ENCODE measurements at places on chromosomes 12 and 14.

GRCh38 chr12:113391650-113392337, 11.9 kb downstream of the SDS start:
- DNase-seq: no peak

DNA sequence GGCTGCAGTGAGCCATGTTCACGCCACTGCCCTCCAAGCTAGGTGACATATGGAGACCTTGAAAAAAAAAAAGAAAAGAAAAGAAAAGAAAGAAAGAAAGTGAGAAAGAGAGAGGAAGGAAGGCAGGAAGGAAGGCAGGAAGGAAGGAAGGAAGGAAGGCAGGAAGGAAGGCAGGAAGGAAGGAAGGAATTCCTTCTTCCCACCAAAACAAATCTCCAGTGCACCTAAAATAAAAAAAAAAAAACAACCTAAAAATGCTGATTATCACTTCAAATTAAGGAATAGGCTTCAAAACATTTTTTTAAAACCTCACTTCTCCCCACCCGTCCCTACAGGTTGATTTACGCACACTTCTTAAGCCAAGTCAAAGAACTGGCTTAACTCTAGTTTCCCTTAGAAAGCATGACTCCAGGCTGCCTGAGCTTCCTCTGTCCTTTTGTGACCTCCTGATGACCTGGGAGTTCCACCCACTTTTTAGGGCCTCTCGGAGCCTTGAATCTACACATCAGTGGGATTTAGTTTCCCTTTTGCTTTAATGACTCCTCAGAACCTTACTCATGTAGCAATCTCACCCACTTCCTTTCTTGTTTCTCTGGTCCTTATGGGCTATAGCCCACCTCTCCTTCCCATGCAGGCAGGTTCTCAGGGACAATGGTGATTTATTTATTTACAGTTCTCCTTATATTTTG, 18.6 kb downstream of the DUSP6 start:
- DNase-seq: no peak

- peak; percentile 70 for DNase-seq
These were observed 17.1 kb upstream of the HIGD1C start for GRCh38 chr12:50934981-50935807.

DNA sequence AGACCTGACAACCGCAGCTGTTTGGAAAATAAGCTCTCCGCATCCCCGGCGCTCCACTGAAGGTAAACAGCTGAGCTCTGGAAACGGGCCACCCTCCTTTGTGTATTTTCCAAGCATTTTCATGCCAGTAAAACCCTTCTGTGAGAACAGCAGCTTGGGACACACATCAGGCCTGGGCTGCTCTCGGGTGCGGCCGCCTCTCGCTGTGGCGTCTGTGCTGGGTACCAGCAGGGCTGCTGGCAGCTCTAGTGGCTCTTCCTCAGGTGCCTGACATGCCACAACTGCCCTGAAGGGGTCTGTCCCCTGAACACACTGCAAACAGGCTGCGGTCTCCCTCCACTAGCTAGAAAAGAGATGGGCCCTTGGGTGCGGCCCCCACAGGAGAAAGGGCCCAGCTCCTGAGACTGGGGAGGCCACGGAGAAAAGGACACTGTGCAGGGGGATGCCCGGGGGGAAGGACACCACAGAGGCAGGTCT, 96.3 kb downstream of the ITPK1 start:
- DNase-seq: no peak

GRCh38 chr12:90484094-90484493, 470.9 kb downstream of the CCER1 start:
- DNase-seq: no peak

- no peak for DNase-seq
These were observed 42.1 kb downstream of the DYRK2 start for GRCh38 chr12:67690656-67691055.

GRCh38 chr12:127785986-127786590, 480.9 kb upstream of the TMEM132C start:
- no peak for DNase-seq

DNA sequence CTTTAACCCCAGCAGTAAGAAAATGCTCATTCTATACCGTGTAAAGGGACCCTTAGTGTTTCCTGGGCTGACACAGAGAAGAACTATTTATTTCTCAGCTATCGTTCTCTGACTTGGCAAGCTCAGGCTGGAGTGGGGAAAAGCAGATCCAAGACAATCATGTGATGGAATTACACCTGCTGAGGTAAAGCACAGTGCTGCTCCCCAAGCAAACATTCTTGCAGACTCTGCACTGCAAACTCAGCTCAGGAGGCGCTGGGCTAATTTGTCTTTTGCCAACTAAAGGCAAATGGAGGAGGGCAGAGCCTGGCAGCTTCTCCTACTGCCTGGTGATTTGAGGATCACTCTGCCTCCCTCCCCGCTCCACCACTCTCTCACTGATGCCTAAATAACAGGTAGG, 57.8 kb upstream of the FUT8 start:
- no peak for DNase-seq

DNA sequence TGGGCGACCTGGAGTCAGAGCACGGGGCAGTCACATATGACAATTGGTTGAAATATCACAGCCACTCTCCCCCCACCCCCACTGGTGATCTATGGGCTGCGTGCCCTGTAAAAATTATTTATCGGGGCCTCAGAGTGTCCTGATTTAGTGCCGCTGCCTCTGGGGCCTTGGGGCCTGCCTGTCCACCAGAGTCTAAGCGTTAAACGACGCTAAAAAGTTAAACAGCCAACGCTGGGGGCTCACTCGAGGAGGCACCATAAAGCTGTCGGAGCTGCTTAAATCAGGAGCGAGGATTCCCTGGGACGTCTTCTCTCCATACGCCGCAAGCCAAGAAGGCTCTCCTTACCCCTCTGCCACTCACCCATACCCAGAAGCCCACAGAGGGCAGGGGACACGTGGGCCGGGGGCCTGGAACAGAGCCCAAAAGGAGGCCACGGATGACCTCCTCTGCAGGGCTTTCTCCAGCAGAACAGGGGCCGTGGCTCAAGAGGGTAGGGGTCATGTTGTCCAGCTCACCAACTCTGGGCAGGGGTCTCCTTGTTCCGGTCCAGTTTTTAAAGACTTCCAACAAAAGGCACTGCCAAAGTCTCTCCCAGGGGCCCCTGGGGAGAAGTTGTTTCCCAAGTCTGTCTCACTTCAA, 42.2 kb downstream of the SMUG1 start:
- no peak for DNase-seq

DNA sequence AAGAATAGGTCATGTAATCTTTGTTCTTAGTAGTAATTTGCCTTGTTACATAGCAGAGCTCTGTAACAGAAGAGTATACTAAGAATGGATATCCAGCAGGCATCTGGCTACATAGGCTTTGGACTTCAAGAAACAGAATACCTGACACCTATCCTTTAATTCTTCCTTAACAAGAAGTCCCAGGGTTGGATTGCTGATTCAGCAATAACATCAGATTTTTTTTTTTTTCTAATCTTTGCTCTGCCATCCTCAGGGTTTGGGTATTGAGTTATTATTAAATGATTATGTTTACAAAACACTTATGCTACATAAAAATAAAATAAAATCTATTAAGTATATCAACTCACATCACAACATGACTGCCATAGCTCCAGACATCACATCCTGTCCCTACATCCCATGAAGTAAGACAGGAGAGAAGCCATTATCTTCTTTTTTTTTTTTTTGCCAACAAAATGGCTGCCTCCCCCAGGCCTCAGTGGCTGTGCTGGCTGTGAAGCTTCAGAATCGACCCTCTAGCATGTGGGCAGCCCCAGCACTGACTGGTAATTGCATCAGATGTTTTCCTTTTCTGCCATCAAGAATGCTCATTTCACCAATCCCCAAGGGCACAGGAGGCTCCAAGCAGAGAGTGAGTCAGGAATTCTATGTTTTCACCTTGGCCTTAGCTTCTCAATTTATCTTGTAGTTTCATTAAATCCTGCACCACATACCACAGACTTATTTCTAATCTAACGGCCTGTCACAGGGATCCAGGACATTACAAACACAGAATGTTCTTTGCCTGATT, 186.2 kb downstream of the DICER1 start:
- no peak for DNase-seq

GRCh38 chr14:42198010-42198409, 591.3 kb downstream of the LRFN5 start:
- DNase-seq: no peak

DNA sequence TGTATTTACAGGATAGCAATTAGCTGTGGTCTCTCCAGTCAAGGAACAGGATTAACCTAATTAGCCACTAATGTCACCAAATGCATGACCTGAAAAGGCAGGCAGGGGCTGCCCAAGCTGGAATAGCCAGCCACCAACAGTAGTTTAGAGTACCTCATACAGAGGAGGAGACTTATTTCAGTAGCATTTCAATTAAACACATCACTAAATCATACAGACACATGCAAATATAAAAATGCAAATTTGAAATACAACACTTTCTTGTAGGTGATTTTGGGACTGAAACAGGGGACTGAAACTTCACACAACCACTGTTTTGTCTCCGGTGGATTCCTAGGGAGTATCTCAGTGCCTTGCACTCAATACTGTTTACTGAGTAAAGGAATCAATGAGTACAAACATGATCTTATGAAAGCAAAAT, 636 bp upstream of the IFNG-AS1 start:
- DNase-seq: no peak
